ENCODE measurements at places on chromosomes 1 and 21.

DNA sequence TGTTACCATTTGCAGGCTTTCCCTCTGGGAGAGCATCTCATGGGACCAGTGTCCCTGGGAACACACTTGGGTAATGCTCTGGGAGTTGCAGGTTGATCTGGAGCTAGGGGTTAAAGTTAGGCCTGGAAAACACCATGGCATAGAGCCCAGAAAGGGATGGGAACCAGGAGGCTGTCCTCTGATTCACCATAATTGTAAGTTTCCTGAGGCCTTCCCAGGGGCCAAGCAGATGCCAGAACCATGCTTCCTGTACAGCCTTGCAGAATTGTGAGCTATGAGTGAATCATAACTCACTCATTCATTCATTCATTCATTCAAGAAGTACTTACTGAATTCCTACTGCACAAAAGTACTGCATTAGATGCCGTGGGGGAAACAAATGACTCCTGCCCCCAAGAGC is 50.0 kb downstream of the LACTBL1 start:
- no peak for DNase-seq

- peak; percentile 31 for DNase-seq
Measured at GRCh38 chr1:224786533-224787250, 142.8 kb upstream of the DNAH14 start.

- DNase-seq = no peak
Measured at GRCh38 chr1:213244664-213245091, 193.6 kb downstream of the RPS6KC1 start.

DNA sequence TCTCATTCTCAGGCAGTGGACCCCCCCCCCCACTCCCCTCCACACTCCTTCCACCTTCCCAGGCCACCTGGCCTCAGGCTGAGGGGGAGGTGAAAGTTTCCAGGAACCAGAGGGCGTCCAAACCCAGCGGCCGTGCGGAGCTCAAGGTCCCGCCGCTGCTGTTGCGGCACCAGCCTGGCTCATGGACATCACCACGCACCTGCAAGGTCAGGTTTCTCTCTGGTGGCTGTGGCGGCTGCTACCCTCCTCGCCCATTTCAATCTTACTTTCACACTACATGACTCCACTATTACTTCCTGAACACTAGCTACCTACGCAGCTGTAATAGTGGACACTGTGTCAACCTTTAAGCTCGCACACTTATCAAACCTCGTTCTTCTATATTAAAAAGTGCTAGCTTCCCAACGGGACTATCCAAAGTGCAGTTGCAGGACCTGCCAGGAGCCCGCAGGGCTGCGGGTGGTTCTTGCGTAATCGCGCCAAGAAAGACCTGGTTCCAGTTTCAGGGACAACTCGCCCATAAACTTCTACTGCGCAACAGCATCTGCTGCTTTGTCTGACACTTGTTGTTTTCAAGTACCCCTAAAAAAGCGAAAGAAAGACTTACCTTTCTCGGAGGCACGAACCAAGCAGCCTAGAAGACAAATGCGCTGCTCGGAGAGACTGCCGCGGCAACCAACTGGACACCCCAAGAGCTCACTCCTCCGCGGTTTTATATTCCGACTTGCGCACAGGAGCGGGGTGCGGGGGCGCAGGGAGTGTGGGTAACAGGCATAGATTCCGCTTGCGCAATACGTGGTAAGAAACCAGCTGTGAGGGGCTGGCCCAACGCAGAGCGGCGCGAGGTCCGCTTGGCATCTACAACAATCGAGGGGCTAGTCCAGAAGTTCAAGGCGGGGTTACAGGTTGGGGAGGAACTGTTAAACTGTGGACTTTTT is at the start of gene DIRAS3:
TSS of gene DIRAS3 (minus strand) at position 687 of the 938 bp plus-strand sequence. CDS start 3,330 bp downstream, outside the sequence.
- no peak for DNase-seq

DNA sequence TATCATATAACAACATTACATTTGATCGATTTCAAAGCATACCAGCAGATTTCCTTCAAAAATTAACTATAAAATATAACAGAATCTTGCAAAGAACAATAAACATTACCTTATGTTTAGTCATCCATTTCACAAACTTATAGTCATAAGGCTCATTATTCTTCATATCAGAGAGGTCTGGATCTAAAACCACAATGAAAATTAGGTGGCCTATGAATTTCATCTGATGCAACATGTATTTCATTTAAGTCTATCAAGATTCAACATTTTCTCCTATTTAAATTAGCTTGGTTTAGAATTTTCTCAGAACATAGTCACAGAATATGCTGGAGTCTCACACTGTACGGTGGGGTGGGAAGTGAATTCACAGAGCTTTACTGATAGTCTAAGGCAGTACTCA is 49.2 kb downstream of the KYAT3 start:
- DNase-seq = peak; percentile 1

- no peak for DNase-seq
Measured at GRCh38 chr1:58895559-58896145, 111.8 kb upstream of the JUN start.
